ENCODE measurements at places on chromosomes 5 and 9. TPM values are rescaled to one million over a fixed set of nuclear protein-coding genes. Genes with fewer than 3 reads are reported as not detected.

Gene ADAMTSL1
- 48.4 TPM for polyA plus RNA-seq

DNA sequence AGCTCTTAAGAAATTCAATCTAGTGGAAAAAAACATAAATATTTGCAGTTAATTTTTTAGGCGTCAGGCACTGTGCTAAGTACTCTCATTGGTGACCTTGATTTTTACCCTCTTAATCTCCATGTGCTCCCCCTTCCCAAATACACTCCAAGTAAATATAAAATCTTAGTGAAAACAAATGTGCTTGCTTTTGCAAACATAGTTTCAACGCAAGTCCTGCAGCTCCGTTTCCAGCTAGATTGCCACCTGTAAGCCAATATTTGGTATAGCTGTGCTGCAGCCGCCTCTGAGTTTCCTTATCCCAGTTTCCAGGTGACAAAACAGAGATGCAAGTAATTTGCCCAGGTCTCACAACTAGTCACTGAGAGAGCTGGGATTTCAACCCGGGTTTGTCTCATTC, 1.9 kb upstream of the MTMR12 start:
- DNase-seq: no peak

DNA sequence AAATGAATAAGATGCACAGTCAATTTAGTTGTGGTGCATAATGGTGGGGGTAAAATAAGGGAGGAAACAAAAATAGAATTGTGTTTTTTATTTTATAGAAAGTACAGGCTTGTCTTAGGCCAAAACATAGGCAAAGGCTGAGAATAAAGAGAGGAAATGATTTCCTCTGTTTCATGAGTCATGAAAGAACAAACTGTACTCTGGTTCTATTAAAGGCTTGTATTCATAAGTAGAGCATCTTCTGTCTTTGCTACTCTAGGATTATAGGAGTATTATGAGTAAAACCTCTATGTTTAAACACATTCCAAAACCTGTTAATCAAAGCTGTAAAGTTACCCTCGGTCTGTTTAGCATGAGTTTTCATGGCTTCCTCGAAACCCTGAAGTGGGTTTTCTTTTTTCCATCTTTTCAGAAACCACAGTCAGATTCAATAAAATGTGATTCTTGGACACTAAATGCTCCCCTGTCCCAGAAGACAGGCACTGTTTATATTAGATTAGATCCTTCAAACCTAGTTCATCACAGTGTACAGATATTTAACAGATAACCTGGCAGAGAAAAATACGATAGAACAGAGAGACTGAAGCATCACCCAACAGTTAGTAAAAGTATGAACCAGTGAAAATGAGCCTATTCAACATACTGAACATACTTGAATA, 473.9 kb upstream of the CYLC2 start:
- no peak for DNase-seq

- DNase-seq: no peak
Measured at GRCh38 chr5:180869587-180869986, 8.5 kb upstream of the ZFP62 start.

Data from fibroblast of lung (primary cell).